Stimulated activated memory B cell treated with anti-CD40 and anti-IgM and Interleukin-4, amounts not matched to agents 10 μg/mL and 1 μg/mL and 100 μg/mL, for 72 hours (primary cell): ENCODE measurements at places on chromosomes 11 and 22.

DNA sequence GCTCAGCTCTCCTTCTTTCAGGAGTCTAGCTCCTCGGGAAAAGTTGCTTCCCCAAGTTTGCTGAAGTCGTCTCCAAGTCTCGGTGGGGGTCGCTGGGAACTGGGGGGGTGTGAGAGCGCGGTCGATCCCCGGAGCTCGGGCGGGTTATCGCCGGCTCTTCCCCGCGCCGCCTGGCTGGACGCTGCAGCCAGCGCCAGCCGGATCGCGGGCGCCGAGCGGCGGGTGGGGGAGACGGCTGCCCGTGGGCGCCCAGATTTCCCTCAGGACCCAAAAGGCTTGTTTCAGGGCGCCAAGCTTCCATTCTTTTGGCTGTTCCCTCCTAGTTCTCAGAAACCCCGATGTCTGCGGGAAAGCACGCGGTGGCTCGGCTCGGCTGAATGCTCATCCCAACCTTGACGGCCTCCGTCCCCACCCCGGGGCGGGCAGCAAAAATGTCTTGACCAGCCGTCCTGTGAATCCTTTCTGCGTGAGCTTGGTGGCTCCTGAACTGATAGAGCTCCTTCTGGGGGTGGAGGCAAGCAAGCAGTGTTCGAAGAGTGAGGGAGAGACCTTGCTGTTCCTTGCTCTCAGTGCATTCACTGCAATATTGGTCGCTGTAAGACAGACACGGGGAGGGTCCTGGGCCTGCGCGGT lies 1.7 kb downstream of the ZBTB16 start:
- ATAC-seq = no peak

DNA sequence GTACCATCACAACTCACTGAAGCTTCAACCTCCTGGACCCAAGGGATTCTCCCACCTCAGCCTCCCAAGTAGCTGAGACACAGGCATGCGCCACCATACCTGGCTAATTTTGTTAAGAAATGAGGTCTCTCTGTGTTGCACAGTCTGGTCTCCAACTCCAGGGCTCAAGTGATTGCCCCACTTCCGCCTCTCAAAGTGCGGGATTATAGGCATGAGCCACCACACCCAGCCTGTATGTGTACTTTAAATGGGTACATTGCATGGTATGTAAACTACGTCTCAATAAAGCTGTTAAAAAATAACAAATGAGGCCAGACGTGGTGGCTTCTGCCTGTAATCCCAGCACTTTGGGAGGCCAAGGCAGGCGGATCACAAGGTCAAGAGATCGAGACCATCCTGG lies 36.2 kb upstream of the DDX6 start:
- no peak for ATAC-seq

DNA sequence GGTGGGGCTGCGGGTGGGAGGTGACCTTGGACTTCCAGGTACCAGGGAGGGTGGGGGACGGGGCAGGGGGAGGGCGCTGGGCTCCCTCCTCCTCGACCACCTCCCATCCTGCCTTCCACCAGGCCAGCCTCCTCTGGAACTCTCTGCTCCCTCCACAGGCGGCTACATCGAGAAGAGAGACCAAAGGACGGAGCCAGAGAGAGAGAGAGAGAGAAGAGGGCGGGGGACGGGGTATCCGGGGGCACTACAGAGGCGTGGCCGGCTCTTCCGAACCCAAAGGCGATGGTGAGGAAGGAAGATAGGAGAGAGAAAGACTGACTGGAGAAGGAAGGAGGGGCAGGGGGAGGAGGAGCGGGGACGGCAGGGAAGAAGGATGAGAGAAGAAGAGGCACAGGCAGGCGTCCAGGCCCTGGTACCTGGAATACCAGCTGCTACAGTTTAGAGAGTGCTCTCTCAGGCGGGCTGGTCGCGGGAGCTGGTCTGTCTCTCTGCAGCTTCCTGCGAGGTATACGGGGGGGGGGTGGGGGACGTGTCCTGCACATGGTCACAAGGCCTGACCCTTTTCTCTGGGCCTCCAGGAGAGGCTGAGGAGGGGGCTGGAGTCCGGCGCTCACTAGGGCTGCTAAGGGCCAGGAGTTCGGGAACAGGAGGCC lies 38.0 kb downstream of the IGSF9B start:
- ATAC-seq = no peak

DNA sequence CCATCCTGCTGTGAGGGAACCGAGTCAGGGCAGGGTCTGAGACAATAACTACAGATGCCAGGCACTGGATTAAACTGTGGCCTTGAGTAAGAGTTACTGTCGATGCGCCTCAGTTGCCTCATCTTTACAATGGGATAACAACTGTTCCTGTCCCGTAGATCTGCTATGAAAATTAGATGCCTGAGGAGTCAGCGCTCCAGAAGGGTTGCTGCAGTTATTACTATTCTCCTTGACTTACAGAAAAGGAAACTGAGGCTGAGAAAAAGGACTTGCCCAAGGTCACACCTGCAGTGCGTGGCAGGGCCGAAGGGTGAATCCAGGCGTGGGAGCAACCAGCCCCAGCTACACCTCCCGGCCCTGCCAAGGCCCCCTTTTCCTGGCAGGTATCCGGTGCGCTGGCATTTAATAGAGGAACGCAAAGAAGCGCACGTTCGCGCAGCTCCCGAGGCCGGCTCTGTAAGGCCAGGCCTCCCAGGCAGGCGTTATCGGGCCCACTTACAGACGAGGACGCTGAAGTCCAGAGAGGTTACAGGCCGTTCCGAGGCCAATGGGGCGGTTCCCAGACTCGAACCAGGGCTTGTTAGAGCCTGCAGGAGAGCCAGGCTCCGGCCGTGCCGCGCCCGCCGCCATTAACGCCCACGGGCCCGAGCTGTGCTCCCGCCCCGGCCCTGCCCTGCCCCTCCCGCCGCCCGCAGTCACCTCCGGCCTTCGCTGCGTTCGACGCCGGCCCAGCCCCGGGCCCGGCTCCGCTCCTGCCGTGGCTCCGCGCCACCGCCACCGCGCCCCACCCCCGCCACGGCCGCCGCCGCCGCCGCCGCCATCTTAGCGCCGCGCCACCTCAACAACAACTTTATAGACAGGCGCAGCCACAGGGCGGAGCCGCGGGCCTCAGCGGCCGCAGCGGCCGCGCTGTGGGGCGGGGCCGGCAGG lies at the start of gene C11orf68:
Gene C11orf68, minus strand, starts transcription at position 852 of the 930 bp plus-strand sequence. Its CDS starts 31 bp downstream, at position 821.
- ATAC-seq = peak; percentile 88

DNA sequence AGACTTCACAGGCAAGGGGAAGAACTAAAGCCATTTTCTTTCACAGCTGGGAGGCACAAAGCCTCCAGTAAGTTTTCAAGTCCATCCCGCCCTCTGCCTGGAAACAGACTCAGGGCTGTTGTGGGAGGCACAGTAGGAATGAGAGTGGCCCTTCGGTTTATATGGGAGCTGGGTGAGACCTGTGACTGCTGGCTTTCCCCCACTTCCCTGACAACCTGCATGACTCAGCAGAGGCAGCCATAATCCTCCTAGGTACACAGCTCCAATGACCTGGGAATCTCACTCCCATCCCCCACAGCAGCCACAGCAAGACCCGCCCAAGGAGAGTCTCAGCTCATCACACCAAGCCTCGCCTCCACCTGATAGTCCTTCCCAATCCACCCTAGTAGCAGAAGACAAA lies 12.1 kb upstream of the TMEM45B start:
- ATAC-seq = no peak

DNA sequence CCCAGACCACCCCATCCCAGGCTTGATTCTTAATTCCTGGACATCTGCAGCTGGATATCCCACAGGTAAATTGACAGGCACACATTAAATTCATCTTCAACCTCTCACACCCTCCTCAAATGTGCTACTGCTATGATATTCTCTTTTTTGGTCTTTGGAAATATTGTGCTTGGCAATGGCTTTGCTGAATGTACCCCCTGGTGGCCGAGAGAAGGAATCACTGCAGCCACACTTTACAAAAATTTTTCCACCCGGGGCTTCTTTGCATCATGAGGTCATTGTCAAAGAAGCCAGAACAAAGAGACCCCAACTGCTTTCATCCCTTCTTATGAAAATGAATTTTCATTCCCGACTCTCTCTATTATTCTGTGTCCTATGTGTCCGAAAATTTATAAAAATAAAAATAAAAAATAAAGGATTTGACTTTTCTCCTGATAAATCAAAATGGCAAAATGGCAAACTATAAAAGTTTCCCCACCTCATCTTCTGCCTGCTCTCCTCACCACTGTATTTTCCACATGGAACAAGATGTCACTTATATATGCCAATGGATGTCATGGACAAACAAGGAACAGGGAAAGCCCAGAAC lies 15.0 kb upstream of the CYB5R2 start:
- no peak for ATAC-seq

GRCh38 chr11:62223095-62223494 lies 14.6 kb downstream of the SCGB2A1 start:
- ATAC-seq = no peak

DNA sequence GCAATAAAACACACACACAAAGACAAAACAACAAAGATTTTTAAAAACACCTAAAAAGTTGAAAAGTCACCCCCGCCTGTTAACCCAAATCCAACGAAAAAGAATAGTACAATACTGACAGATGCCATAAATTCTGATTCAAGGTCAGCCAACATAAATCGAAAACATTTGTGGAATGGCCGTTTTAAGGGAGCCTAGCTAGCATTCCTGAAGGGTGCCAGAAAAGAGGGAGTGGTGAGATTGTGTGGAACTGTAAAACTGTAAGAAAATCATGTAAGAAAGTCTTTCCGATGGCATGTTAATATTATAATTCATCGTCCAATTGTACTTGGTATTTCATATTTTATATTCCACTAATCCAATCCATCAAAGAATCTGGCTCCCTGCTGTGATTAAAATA lies 75.1 kb downstream of the RAB38 start:
- no peak for ATAC-seq

GRCh38 chr11:96033095-96033494 lies 109.2 kb upstream of the MTMR2 start:
- no peak for ATAC-seq

- ATAC-seq = peak; percentile 75
Measured at GRCh38 chr11:111982019-111982464, 43.2 kb upstream of the DLAT start.

DNA sequence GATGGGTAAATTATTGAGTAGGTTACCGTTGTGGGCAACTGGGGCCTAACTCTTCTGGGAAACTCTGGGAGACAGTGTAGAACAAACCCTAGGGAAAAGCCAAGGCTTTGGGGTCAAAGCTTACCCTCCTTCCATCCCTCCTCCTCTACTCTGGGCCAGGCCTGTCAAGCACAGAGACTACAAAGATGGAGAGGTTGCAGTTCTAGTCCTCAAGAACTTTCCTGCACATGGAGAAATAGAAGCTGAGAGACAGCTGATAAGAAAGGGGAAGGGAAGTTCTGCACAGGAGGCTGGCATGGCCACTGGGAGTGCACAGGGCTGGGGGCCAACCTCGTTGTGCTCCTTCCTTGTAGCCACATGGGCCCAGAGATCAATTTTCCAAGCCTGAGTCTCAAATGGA lies 67.2 kb upstream of the ALX4 start:
- no peak for ATAC-seq

DNA sequence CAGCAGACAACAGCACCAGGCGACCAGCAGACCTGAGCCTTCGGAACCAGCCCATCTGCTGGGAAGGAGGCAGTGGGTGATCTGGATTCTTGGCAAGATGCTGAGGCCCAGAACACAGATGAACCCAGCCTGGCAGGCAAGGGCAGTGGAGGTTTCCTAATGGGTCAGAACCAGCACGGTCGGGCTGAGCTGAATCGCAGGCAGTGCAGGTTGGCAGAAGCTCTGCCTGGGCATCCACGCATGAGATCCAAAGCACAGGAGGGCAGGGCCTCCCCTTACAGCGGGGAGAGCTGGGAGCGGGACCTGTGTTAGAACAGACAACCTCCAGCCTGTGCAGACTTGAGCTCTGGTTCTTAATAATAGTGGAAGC lies 47.5 kb downstream of the DSCAML1 start:
- no peak for ATAC-seq

DNA sequence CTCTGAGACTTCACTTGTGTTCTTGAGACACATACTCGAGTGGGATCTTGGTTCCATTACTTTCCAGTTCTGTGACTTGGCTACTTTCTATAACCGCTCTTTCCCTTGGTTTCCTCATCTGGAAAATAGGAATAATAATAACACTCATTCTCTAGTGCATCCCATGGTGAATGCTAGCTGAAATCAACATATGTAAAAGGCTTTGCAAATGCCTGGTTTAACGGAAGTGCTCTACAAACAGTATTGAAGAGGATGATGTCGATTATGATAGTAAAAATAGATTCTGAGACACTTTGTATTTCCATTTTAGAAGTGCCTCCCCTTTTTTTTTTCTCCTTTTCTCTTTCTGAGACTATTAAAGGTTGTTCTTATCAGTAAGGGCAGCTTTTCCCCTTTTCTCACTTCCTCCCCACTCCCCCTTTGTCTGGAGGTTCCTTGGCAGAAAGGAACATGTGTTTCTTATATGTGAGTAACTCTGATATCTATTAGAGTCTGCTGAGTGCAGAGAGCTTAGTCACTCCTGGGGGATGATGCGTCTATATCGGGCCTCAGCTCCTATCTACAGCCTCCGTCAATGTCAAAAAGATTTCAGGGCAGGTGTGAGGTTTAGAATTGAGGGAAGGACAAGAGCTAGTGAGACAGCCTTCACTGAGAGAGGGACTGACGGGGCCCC lies 489.3 kb downstream of the NTM start:
- ATAC-seq = no peak

DNA sequence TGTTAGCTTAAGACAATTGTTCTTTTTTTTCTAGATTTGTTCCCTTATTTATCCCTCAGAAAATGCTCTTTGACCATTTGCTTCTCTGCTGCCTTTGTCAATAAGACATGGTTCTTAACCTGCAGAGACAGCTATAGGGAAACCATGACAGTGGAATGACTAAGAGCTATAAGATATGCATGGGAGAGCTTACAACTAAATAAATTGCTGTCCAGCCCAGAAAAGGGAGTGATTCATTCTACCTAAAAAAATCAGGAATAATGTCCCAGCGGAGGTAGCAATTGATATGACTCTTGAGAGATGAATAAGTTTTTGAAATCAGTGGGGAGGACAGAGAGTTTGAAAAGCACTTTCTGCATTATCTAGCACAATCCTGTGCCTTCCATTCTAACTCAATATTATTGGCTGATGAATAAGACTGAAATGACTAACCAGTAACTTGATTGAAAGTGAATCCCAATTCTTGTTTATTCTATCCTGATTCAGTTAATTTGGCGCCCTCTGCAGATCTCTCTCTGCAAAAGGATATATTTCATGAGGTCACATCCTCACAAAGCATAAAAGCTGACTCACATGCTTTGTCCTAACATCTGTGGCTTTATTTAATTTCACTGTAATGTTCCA lies 680.5 kb upstream of the API5 start:
- ATAC-seq = no peak

DNA sequence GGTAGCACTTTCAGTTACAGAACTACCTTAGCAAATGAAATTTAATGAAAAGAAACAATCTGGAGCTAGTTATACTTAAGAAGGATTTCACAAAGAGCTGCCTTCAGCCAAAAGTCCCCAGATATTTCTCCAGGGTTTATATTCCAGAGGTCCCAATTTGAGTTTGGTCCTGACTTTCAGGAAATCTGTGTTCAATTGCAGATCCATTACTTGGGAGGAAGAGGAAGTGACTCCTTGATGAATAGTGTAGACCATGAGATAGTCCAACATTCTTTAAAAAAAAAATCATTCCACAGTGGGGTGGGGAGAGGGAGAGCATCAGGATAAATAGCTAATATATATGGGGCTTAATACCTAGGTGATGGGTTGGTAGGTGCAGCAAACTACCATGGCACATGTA lies 117.6 kb upstream of the ARHGAP20 start:
- no peak for ATAC-seq

- no peak for ATAC-seq
Measured at GRCh38 chr11:127939000-127939399, 648.4 kb downstream of the ETS1 start.

GRCh38 chr11:37306563-37306962 lies 708.5 kb upstream of the RAG2 start:
- ATAC-seq = no peak

GRCh38 chr11:92838759-92839310 lies 130.6 kb upstream of the MTNR1B start:
- ATAC-seq = no peak
